ENCODE measurements at places on chromosomes 1 and 21. TPM values are rescaled to one million over a fixed set of nuclear protein-coding genes. Genes with fewer than 3 reads are reported as not detected.
A peak's percentile ranks its signal among the peaks of the same experiment; 100 is the strongest.

Gene CASQ2
- not detected for total RNA-seq

Gene CD5L
- total RNA-seq = not detected

Gene KIF21B
- 0.91 TPM for total RNA-seq

Gene PLCH2
- total RNA-seq = 157 TPM

Gene CNIH3
- 0.83 TPM for total RNA-seq

Gene NTNG1
- 1.2 TPM for total RNA-seq

Gene CNR2
- total RNA-seq = not detected

Gene NGF
- total RNA-seq = 0.17 TPM

Gene AMY1B
- not detected for total RNA-seq

Gene SMCP
- total RNA-seq = not detected

Gene FAM3B
- not detected for total RNA-seq

Gene PIGR
- 10.7 TPM for total RNA-seq

Gene CYP4A22
- not detected for total RNA-seq

Gene SPATA21
- not detected for total RNA-seq

Gene TCP10L
- not detected for total RNA-seq

Gene KCND3
- 3.3 TPM for total RNA-seq

Gene FMN2
- not detected for total RNA-seq

GRCh38 chr1:172533513-172534151 lies 682 bp downstream of the SUCO start:
- peak; percentile 47 for DNase-seq

- no peak for DNase-seq
Observed at GRCh38 chr1:42784946-42785693, at the start of gene TMEM269. TSS of gene TMEM269 (plus strand) at chr1:42784991. CDS start at chr1:42789894, 4,903 bp downstream.

- DNase-seq = no peak
Observed at GRCh38 chr1:47759251-47759935, 237.8 kb downstream of the TRABD2B start.

DNA sequence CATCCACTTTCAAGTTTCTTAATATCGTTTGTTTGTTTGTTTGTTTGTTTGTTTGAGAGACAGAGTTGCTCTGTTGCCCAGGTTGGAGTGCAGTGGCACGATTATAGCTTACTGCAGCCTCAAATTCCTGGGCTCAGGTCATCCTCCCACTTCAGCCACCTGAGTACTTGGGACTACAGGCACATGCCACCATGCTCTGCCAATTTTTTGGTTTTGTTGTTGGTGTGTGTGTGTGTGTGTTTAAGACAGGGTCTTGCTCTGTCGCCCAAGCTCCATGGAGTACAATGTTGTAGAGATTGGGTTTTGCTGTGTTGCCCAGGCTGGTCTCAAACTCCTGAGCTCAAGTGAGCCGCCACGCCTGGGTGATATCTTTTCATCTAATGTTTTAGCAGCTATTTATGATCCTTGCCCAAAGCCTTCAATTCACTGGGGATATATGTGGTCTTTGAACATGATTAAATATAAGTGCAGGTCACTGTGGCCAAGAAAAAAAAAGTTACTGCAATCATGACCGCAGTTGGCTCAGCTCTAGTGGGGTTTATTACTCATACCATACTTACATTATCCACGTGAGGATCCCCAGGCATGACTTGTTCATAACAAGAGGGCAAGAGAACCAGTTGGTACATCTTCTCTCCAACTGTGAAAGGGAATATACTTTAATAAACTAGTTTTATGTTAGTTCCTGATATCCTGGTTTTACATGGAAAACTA lies 8.0 kb downstream of the RRP1B start:
- DNase-seq = peak; percentile 68

GRCh38 chr1:214505134-214505533 lies 46.3 kb downstream of the PTPN14 start:
- no peak for DNase-seq

DNA sequence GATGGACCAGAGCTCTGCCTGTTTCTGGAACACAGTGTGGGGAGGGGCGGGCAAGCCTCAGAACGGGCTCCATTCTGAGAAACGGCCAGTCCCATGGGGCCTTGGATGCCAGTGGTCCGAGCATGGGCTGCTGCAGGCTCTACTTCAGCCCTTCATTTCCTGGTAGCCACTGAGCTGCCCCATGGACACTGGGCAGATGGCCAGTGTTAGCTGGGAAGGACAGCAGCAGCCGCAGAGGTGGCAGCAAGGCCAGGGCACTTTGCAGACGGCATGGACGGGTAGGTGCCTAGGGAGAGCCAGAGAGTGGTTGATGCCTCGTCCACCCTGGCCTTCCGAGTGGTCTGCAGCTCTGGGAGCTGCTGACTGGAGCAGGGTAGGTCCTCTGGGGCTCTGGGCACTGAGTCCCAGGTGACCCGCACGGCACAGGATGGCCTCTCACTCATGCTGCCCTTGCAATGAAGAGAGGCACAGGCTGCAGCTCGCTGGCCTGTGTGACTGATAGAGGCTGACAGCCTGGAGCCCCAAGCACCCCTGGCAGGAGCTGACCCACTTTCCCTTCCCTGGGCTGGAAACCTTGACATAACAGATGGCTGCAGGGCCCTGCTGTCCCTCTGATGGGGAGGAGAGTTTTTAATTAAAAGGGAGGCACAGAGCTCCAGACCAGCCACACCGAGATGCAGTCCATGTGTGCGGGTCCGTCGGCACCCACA lies 87.7 kb upstream of the COL6A1 start:
- DNase-seq = no peak

DNA sequence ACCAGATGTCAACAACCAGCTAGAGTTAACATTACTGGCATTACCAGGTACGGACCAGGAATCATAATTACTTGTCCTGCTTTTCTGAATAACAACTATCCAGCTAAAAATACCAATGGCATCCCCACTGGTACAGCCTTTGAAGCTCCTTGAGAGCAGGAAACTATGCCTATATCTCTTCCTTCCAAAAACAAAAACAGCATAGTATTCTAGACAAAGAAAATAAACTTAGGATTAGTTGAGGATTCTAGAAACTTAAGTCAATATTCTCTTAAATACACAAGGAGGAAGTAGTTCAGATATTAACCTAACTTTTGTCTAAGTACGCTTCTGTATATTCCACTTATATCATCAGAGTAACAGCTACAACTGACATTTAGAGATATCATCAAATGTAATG lies 3.0 kb downstream of the FUBP1 start:
- no peak for DNase-seq

GRCh38 chr1:201096041-201096461 lies 16.2 kb downstream of the CACNA1S start:
- DNase-seq = no peak

DNA sequence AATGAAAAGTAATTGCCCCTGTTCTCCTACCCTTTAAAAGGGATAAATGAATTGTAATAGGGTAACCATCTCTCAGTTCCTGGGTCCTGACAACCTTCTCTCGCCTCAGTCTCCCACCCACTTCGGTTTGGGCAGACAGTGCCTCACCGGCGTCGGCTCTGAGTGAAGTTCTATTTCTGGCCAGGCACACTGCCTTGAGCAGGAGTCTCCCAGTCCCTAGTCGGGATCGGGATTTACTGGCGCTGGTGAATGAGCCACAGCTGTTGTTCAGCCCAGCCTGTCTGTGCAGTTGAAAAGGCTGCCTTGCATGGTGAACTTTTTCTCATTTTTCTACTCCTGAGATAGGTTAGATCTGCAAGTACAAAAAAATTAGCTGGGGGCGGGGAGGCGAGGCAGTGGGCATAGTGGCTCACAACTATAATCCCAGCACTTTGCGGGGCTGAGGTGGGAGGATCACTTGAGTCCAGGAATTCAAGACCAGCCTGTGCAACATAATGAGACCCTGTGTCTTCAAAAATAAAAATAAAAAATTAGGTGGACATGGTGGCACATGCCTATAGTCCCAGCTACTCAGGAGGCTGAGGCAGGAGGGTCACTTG lies 7.4 kb downstream of the PLEKHM2 start:
- no peak for DNase-seq

DNA sequence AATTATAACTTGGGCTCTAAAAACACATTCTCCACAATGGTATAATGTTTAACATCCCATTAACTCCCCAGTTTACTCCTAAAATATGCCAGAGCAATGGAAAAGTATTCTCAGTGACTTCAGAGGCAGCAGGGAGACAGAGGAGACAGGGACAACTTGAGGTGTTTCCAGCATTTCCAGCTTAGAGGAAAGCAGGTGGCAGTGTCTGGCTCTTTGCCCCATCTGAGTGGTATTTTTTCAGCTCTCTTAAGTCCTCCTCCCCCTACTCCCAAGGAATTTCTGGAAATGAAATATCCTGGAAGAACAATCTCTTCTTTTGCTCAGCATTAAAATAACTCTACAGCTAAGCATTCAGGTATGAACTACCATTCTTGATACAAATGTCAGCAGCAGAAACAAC lies 10.8 kb upstream of the ERMAP start:
- DNase-seq = no peak

DNA sequence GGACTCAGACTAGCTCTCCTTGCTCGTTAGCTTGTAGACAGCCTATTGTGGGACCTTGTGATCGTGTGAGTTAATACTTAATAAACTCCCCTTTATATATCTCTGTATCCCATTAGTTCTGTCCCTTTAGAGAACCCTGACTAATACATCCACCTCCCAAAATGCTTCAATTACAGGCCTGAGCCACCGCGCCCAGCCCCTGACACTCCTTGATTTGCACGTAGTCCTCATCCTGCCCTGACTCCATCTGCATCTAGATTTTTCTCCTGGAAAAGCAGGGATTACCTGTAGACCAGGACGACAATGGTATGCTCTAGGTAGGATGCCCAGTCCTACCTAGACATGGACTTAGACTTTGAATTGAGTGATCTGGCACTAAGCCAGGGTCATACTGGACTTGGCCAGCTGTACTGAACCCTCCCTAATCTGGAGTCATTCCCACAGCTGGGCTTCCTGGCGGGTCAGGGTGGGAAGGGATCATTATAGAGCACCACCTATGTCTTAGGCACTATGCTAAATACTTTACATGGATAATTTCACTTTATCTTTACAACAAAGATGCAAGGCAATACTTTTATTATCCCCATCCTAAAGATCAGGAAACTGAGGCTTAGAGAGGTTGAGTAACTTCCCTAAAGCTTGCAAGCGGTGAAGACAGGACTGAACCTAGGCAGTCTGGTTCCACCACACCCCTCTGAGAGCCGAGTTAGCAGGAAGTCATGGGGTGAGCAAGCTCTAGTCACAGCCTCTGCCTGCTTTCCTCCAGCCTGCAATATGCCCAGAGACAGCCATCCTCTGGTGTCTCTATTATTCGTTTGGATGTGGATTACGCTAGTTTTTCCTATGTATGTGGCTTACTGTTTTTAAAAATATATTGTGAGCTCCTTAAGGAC lies 89.4 kb downstream of the DTL start:
- DNase-seq = peak; percentile 23

- peak; percentile 97 for DNase-seq
Observed at GRCh38 chr1:93988634-93989350, 79.6 kb upstream of the GCLM start.

DNA sequence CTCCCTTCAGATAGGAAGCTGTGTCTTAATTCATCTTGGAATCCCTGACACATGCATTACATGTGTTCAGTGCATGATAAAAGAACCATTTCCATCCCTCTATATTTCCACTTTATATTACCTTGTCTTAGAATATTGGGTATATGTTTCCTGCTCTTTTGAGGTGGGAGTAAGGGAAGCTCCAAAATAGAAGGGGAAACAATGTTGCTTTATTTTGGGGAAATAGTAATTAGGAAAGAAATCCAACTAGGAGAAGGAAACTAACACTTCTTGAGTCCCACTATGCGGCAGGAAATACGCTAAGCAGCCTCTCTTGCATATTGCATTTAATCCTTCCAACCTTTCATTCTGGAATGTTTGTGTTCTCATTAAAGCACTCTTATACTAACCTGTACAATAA lies 89.4 kb upstream of the VAV3 start:
- DNase-seq = no peak

- peak; percentile 74 for DNase-seq
Observed at GRCh38 chr1:109214695-109215623, 1.2 kb downstream of the SARS1 start.

- peak; percentile 95 for DNase-seq
Observed at GRCh38 chr1:67921725-67922489, 88.6 kb upstream of the GNG12 start.

DNA sequence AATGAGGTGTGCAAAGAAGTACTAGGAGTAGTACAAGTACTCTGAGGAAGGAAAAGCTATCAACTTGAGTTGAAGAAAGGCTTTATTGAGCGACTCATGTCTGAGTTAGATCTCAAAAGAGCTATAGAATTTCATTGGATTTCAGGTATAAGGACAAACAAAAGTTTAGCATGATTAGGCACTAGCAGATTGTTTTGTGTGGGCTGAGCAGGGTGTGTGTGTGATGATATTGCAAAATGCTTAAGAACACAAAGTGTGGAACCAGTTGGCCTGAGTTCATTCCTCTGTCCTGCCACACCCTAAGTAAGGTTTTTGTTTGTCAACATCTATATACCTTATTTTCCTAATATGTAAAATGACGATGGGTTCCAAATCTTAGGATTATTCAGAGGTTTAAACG lies 158.9 kb downstream of the KCNK2 start:
- DNase-seq = no peak

DNA sequence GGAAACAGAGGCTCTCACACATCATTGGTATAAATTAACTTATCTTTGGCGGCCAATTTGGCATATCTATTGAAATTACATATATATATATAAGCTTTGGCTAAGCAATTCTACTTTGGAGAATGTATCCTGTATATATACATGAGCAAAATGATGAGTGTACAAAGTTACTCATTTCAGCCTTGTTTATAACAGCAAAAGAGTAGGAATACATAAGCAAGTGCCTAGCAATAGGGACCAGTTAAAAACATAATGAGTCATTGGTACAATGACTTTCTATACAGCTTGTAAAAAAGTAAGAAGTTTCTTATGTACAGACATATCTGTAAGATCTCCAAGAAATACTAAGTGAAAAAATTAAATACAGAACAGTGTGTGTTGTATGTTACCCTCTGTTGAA lies 190.8 kb downstream of the LTN1 start:
- no peak for DNase-seq

DNA sequence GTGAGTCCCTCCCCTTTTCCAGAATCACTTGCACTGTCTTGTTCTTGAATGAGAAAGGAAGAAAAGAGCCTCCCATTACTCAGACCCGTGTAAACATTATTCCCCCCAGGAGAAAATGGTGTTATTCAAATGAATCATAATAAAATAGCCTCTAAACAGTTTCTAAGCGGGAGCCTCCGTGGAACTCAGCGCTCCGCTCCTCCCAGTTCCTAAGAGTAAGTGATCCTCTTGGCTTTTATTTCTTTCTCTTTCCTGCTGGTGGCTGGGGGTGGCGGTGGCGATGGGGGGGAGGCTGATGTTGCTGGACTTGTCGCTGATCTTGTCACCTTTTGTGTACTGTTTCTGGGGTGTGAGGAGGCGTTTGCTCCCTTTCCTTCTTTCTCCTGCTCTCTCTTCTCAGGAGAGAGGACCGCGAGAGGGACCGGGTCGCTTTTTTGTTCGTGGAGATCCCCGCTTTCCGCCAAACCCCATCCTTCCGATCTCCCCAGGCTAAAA lies 781 bp downstream of the PROX1 start:
- peak; percentile 37 for DNase-seq

- DNase-seq = peak; percentile 47
Observed at GRCh38 chr1:18881642-18882431, 20.5 kb downstream of the ALDH4A1 start.

- DNase-seq = no peak
Observed at GRCh38 chr1:180935326-180936109, 22.8 kb downstream of the KIAA1614 start.

GRCh38 chr1:248828845-248829244 lies 3.1 kb upstream of the SH3BP5L start:
- peak; percentile 12 for DNase-seq

- DNase-seq = peak; percentile 44
Observed at GRCh38 chr1:39720094-39720999, 18.3 kb upstream of the PPIE start.

GRCh38 chr1:209829716-209830115 lies 1.9 kb downstream of the UTP25 start:
- no peak for DNase-seq
